ENCODE measurements at places on chromosomes 7 and 10.

DNA sequence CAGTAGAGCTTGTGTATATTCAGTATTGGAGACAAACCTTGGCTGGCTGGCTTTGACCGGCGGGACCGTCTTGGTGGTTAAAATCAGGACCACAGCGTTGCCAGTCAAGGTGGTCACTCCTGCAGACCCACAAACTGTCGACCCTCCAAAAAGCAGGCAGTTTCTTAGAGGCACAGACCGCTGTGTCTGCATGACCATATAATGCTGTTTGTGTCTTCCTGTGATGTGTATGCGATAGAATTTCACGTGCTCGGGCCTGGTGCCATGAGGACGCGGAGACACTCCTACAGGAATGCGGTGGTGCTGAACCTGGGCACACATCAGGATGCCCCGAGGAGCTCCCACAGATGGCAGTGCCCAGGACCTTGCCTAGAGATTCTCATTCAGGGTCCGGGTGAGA, 34.8 kb downstream of the BNIP3 start:
- no peak for DNase-seq

GRCh38 chr7:36013246-36014014, 139.6 kb upstream of the EEPD1 start:
- DNase-seq, result no peak

GRCh38 chr7:134639061-134639460, 7.6 kb upstream of the BPGM start:
- DNase-seq, result no peak

DNA sequence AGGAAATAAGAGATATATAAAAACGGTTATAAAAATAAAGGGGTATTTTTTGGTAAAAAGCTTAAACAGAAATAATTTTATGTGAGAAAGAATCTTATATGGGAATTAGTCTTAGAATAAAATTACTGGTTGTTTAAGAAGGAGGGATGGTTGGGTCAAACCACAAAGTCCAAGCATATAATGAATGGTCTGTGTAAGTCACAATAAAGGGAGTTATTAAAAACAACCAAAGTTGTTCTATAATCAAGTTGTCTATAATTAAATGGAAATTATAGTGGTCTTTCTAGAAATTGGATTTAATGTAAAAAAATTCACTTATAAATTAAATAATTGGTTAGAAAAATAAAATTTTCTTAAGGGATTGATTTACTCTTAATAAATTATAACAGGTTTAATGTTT, 304.8 kb downstream of the POM121L12 start:
- no peak for DNase-seq

DNA sequence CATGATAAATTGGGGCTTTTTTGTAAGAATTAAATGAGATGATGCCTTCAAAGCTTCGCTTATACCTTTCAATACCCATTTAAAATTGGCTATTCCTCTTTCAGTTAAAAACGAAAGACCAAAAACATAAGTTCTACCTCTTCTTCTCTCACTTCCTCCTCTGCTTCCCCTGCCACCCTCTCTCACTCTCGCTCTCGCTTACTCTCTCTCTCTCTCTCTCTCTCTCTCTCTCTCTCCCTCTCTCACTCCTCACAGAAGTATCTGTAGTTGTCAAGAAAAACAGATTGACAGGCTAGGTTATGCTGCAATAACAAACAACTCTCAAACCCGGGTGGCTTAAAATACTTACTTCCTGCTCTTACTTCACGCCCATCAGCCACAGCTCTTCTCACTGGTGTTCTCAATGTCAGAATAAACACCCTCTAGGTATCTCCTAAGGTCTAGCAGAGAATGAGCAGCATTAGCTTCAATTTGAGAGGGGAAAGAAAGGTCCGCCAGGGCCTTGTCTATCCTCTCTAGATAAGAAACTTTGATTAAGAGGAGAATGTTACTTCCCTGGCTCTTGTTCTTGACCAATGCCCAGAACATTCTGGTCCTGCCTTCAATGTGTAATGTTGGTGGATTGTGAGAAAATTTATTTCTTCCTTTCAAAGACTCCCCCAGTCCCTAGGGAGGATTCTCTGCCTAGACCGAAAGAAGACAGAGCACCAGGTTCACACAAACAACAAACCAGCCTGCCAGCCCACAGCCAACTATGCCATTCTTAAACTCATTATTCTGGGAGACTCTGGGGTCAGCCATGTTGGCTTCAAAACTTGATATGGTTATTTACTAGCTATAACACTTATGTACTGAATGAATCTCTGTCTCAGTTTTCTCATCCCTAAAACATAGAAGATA, 1028.7 kb downstream of the XPNPEP1 start:
- no peak for DNase-seq

DNA sequence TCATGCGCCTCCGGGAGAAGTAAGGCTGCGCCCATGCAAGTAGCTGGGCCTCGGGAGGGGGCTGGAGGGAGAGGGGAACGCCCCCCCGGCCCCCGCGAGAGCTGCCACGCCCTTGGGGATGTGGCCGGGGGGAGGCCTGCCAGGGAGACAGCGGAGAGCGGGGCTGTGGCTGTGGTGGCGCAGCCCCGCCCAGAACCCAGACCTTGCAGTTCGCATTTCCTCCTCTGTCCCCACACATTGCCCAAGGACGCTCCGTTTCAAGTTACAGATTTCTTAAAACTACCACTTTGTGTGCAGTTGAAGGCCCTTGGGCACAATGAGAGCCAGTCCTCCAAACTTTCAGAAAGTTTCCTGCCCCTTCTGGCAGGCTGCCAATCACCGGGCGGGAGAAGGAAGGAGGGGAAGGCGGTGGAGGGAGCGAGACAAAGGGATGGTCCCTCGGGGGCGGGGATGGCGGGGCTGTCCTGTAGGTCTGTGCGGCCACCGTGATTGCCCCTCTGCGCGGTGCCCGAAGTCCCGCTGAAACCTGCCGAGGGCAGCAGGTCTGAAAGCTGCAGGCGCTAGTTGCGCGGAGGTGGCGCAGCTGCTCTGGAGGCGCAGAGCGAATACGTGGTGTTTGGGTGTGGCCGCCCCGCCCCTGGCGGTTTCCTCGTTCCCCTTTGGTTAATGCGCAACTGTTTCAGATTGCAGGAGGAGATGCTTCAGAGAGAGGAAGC, 2.1 kb downstream of the VIM start:
- DNase-seq, result peak; percentile 92

- no peak for DNase-seq
Measured at GRCh38 chr10:22609719-22610465, 104.5 kb downstream of the PIP4K2A start.

DNA sequence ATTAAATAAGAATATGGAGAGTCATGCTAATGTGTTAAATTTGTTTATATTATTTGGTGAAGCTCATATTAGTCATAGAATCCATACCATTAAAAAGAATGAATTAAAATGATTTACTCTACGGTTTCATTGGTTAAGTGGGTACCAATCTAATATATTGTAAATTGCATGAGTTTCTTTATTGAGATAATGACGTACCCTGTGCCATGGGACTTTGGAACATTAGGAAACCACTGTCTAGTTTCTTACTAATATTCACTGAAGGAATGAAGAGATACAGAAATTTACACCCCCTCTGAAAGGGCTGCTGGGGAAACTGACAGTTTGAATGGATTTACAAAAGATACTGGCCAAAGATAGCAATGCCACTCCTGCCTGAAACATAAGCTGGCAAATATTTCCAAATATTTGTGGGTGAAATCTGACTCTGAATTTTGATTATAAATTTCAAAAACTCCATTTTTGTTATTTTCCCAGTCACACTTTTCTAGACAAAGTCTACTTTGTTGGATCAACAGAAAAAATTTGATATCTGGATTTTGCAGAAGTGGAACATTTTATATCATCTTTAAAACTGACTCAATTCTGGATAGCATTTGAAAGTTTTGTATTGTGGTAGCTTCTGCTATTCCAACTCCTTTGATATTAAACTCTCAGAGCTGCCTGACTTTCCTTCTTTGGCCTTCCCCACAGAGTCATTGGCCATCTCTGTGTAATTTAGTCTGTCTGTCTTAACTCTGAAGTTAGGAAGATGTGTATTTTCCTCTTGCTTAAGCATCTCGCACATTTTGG, 22.3 kb downstream of the MDFIC start:
- no peak for DNase-seq

DNA sequence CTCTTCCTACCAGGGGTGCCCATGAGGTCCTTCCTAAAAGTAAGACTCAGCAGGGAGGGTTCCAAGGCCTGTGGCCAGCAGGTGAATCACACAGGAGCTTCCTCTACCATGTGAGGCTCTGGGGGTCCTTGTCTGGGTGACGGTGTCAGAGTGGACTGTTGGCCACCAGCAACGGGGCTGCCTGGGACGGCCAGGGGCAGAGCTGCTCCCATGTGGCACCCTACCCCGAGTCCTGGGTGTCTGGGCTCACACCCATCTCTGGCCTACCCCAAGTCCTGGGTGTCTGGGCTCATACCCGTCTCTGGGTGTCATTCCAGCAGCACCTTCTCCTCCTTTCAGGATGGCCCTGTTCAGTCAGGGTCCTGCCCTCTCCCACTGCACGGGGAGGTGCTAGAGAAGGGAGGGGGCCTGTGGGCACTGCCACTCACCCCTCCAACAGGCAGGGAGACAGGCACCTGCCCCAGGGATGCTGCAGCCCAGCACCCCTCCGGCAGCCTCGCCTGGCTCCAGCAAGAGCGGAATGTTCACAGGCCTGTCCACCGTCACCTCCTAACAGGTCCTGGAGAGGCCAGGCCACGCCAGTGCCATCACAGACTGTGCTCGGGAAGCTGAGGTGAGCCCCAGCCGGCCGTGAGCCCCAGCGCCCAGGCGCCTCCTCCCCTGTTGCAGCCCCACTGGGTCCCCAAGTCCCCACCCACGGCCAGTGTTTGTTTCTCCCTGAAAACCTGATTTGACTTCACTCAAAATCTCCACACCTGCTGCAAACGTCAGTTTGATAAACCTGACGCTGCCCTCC, 143.7 kb downstream of the PTPRN2 start:
- no peak for DNase-seq

- DNase-seq, result no peak
Measured at GRCh38 chr10:12484002-12484918, 134.9 kb downstream of the CAMK1D start.

DNA sequence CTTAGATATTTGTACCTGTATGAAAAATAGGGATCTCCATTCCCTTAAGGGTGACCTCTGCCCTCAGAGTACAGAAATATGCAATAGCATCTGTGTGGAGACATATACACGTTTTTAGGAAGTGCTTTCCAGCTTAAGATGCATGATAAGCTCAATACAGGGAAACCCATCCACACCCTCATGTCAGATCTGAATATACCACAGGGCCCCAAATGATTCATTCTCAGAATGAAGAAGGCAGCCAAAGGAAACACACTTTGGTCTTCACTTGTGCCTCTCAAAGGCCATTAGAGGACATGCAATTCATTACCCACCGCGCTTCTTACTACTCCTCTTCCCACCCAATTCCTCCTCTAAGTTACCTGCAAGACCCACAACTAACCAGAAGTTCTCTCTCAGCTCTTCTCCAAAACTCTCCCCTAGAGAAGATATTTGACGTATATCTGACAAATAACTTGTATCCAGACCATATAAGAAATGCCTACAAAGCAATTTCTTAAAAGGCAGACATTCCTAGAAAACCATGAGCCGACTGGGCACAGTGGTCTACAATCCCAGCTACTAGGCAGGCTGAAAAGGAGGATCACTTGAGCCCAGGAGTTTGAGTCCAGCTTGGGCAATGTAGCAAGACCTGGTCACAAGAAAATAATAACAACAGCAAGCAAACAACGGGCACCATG, 103.0 kb downstream of the OAT start:
- no peak for DNase-seq

- no peak for DNase-seq
Measured at GRCh38 chr7:105438847-105439173, 50.1 kb upstream of the SRPK2 start.

- no peak for DNase-seq
Measured at GRCh38 chr7:37642028-37642540, 41.5 kb upstream of the GPR141 start.

- DNase-seq, result peak; percentile 58
Measured at GRCh38 chr10:119871881-119872609, 598 bp downstream of the MCMBP start.

DNA sequence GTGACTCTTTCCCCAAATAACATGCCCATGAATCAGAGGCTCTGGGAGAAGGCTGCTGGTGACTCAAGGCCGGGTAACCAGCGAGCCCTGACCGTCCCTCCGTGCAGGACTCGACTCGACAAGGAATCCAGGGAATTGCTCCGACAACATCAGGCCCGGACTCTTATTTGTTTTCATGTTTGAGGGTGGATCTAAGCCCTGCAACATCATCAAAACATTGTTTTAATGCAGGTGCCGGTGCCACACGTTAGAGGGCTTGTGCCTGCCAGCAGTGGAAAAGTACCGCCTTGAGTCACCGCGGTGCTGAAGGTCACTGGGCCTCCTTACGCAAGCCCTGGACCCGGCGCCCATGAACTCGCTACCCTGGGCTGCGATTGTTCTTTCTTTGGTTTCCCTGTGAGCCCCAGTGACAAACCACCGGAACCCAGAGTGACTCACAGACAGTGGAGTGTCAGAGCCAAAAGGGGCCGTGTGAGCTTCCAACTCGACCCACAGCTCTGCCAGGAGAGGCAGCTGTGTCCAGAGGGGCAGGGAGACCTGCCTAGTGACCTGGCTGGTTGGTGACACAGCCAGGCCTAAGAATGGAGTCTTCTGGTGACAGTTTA, 139.4 kb upstream of the SHH start:
- no peak for DNase-seq

- DNase-seq, result no peak
Measured at GRCh38 chr7:45055594-45056219, 33.1 kb downstream of the NACAD start.

GRCh38 chr7:115146148-115146547, 224.3 kb downstream of the MDFIC start:
- DNase-seq, result no peak

DNA sequence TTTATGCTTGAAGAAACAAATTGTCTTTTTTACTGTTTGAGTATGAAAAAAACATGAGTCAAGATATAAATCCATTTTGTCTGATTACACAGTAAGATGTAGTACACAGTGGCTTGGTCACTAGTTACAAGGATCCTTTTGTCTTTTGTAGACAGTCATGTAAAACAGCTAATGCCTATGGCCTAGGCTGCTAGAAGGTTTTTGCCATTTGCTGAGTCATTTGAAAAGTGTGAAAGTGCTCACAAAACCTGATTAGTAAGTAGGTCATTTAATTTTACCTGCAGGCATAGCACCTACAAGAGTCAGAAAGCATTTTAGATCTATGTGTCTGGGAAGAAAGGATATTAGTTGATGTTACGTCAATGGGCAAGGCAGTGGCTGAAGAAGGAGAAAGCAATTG, 819.4 kb downstream of the MAGI2 start:
- DNase-seq, result no peak

GRCh38 chr7:80785961-80786536, 132.8 kb downstream of the SEMA3C start:
- no peak for DNase-seq

GRCh38 chr7:52838981-52839411, 196.4 kb upstream of the POM121L12 start:
- DNase-seq, result no peak

DNA sequence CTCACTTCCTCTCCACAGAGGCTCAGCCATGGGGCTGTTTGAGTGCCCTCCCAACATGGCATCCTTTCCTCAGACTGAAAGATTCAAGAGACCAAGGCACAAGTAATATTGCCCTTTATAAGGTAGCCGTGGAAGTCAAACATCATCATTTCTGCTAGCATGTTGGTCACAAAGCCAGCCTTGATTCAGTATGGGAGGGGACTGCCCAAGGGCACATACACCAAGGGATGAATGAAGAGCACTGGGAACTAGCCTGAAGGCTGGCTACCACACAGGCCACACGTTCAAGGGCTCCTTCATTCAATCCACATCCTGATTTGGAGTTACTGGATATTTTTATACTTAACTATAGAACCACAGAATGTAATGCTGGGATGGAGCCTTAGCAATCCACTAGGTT, 39.3 kb downstream of the CPVL start:
- no peak for DNase-seq

GRCh38 chr10:37975401-37975991, 951 bp downstream of the ZNF25 start:
- peak; percentile 29 for DNase-seq

Measured in CD4-positive, alpha-beta T cell treated with Interleukin-12 subunit alpha and Interleukin-12 subunit beta, for 1 hour (primary cell).